Activated T-helper 1 cell treated with Interleukin-2 at 50 U/mL for 16 hours (primary cell): ENCODE measurements at places on chromosomes 7 and 10.

GRCh38 chr7:25893436-25893835, 258.6 kb upstream of the NFE2L3 start:
- DNase-seq: no peak

- DNase-seq: no peak
Measured at GRCh38 chr10:44352316-44353127, 32.4 kb downstream of the CXCL12 start.

GRCh38 chr10:46296641-46297141, 9.9 kb downstream of the ANTXRL start:
- DNase-seq: no peak

GRCh38 chr7:35676211-35676610, 18.7 kb downstream of the HERPUD2 start:
- no peak for DNase-seq

GRCh38 chr7:134046594-134047128, 80.5 kb upstream of the LRGUK start:
- no peak for DNase-seq

DNA sequence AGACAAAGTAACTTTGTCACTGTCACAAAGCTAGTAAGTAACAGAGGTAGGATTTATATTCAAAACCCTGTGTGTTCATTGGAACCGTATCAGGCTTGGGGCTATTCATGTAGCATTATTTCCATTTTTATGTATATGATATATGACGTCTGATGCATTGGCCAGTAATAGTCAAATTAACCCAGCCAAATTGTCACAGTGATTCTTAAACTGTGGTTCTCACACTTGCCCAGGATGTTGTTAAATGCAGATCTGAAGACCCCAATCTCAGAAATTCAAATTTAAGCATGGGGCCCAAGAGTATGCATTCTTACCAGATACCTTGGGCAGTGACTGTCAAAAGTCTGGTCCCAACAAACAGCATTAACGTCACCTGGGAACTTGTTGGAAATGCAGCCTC, 63.9 kb downstream of the C1GALT1 start:
- DNase-seq: no peak

GRCh38 chr10:15725603-15726002, 5.9 kb upstream of the ITGA8 start:
- no peak for DNase-seq

DNA sequence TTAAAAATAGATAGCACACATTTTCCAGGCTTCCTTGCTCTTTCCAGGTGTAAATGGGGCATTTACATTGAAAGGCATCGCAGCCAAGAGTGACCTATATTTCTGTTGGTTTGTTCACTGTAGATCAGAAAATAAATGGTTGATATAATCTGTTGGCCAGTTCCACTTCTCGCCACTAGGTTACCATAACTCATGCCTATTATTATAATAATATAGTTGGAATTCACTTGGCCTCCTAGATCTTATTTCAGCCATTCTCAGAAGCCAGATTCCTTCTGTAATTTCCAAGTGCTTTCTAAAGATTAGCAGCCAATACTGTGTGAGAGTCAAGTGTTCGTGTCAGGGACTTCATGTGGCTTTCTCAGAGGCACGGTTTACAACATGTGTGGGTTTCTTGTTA, 179.5 kb downstream of the DNAH11 start:
- DNase-seq: no peak

- no peak for DNase-seq
Measured at GRCh38 chr7:30459591-30460245, 18.9 kb downstream of the NOD1 start.

GRCh38 chr7:135661311-135662122, 797 bp upstream of the STMP1 start:
- no peak for DNase-seq

- DNase-seq: no peak
Measured at GRCh38 chr7:116339564-116339963, 129.2 kb downstream of the TES start.

- DNase-seq: no peak
Measured at GRCh38 chr10:91197127-91197526, 23.3 kb upstream of the PCGF5 start.

- DNase-seq: no peak
Measured at GRCh38 chr7:141946796-141947195, at the start of gene CLEC5A. CLEC5A (minus strand) TSS chr7:141946974; CDS start chr7:141946292, 682 bp downstream.

DNA sequence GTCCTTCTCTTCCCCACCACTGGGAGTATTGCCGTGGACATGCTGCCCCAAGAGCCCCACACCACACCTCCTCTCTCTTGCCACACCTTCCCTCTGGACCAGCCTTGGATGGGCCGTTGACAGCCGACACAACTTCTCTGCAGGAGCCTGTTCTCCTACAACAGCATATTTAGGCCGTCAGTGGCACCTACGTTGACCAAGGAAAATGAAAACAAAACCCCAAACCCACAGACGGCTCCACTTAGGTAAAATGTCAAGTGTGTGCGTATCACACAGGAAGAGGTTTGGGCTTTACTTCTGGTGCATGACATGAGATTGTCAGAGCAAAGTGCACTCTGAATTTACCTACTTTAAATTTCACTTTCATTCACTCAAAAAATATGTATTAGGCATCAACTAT, 246.6 kb downstream of the ZMYND11 start:
- DNase-seq: no peak

- no peak for DNase-seq
Measured at GRCh38 chr7:132488634-132489302, 87.5 kb downstream of the PLXNA4 start.
